ENCODE measurements at places on chromosomes 6 and 20. TPM values are rescaled to one million over a fixed set of nuclear protein-coding genes. Genes with fewer than 3 reads are reported as not detected.

GRCh38 chr6:52394251-52394666 lies 25.9 kb upstream of the EFHC1 start:
- H3K27ac ChIP-seq, result no peak overlapping the region
- no peak for DNase-seq
- no peaks in the 10 kb centered on the region for H3K36me3 ChIP-seq
- H3K27me3 ChIP-seq, result no peaks in the 10 kb centered on the region
- H3K4me3 ChIP-seq, result no peak overlapping the region

TRIM40 gene
- not detected for total RNA-seq

DNA sequence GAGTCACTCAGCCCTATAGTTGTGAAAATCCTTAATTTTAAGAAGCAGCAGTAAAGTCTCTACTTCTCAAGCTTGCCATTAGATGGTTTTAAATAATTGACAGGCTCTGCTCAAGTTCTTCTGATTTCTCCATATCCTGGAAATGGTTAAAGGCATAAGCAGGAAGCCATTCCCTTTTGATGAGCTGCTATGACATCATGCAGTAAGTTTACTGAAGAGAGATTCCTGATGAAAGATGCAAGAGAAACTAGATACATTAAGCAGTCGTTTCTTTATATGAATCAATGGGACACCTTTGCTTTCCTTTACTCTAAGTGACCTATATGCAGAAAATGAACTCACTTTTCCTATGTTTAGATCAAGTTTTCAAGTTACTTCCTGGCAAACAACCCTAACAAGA lies 9.8 kb downstream of the POPDC3 start:
- DNase-seq, result no peak
- H3K27me3 ChIP-seq, result peaks cover 12% of the 10 kb centered on the region
- no peak overlapping the region for H3K27ac ChIP-seq
- H3K36me3 ChIP-seq, result no peaks in the 10 kb centered on the region

PSORS1C2 gene
- not detected for total RNA-seq

DNA sequence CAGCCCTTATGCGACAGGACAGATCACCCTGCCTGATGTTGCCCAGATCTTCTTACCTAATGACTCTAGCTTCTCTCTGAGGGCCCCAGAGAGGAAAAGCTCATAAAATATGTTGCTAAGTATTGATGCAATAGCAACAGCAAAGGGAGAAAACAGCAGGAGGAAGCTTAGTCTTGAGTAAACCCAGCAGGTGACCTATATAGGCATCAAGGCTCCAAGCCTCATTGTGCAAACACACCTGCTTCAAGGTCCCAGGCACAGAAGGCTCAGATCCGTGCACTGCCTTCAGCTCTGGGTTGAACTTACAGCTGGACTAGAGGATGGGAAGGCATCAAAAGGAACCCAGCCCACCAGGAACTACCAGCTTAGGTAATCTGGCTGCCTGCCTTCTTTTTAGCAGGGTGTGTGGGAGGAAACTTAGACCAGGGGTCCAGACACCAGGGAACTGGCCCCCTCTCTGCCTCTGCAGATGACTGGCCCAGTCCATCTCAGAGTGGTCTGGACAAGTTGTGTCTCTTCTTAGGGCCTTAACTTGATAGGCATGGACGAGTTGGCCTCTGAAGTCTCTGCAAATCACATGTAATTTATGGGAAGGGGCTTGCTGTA lies 34.4 kb downstream of the TGM3 start:
- no peak for DNase-seq
- no peak overlapping the region for H3K27ac ChIP-seq
- H3K4me3 ChIP-seq, result no peak overlapping the region
- no peaks in the 10 kb centered on the region for H3K27me3 ChIP-seq

- H3K27ac ChIP-seq, result no peak overlapping the region
- peaks cover 11% of the 10 kb centered on the region for H3K4me1 ChIP-seq
- H3K4me3 ChIP-seq, result no peak overlapping the region
- H3K36me3 ChIP-seq, result no peaks in the 10 kb centered on the region
- H3K27me3 ChIP-seq, result no peaks in the 10 kb centered on the region
Measured at GRCh38 chr20:47535088-47535487, 33.4 kb downstream of the NCOA3 start.

GRCh38 chr6:69135927-69136326 lies 500.8 kb downstream of the ADGRB3 start:
- no peak for DNase-seq
- no peaks in the 10 kb centered on the region for H3K4me1 ChIP-seq
- no peaks in the 10 kb centered on the region for H3K27me3 ChIP-seq
- H3K36me3 ChIP-seq, result no peaks in the 10 kb centered on the region

DNA sequence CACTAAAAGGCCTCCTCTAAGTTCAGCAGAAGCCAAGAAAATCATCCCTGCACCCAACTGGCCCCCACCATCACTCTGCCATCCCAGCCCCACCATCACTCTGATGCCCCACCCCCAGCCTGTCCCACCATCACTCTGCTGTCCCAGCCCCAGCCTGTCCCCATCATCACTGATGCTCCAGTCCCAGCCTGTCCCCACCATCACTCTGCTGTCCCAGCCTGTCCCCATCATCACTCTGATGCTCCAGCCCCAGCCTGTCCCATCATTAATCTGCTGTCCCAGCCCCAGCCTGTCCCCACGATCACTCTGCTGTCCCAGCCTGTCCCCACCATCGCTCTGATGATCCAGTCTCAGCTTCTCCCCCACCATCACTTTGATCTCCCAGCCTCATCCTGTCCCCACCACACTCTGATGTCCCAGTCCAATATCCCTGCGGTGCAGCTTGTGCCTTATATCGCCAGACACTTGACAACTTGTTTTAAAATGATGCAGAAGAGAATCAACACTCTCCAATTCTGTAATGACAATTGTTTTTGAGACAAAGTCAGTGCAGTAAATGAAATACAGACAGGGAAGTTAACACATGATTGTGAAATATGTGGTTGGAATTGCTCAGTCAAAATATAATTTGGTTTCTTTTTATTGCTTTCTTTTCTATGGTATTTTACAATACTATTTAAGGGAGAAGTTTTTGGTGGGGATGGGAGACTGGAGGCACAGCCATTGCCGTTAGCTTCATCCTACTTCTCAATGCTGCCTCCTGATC lies 100.8 kb downstream of the TNFAIP3 start:
- H3K27me3 ChIP-seq, result no peaks in the 10 kb centered on the region
- H3K4me3 ChIP-seq, result no peak overlapping the region
- no peaks in the 10 kb centered on the region for H3K36me3 ChIP-seq
- DNase-seq, result no peak

SLC17A9 gene
- 16.1 TPM for total RNA-seq

DNA sequence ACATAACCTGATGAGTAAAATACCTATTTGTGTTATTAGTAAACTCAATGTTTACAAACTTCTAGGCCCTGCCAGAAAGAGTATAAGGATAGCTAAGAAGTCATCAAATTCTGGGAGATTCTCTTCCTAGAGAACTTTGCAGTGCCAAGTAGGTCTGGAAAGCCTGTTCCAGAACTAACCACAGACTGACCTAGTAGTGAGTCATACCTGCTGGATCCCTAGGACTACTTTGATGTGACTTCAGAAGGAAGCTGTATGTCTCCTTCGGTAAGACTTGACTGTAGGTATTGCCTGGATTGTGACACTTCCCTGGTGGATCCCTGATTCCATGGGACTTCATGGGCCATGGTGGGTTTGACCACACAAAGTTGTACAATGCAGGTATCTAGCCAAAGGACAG lies 131.7 kb downstream of the DNAH8 start:
- DNase-seq, result no peak
- no peaks in the 10 kb centered on the region for H3K27me3 ChIP-seq
- H3K4me3 ChIP-seq, result no peak overlapping the region
- no peak overlapping the region for H3K27ac ChIP-seq
- H3K4me1 ChIP-seq, result no peaks in the 10 kb centered on the region
- H3K36me3 ChIP-seq, result no peaks in the 10 kb centered on the region

FAM110A gene
- 21.5 TPM for total RNA-seq

KCNK5 gene
- 12.6 TPM for total RNA-seq

GRCh38 chr6:31666337-31666965 lies 571 bp downstream of the CSNK2B start:
- H3K27ac ChIP-seq, result peak overlapping the region; percentile 94
- no peak for DNase-seq
- H3K4me3 ChIP-seq, result peak overlapping the region; percentile 66
- H3K36me3 ChIP-seq, result peaks cover 69% of the 10 kb centered on the region

MCHR2 gene
- total RNA-seq, result not detected

GRCh38 chr6:130840050-130840449 lies 12.8 kb downstream of the SMLR1 start:
- H3K27ac ChIP-seq, result no peak overlapping the region
- no peak for DNase-seq
- no peaks in the 10 kb centered on the region for H3K36me3 ChIP-seq

DNA sequence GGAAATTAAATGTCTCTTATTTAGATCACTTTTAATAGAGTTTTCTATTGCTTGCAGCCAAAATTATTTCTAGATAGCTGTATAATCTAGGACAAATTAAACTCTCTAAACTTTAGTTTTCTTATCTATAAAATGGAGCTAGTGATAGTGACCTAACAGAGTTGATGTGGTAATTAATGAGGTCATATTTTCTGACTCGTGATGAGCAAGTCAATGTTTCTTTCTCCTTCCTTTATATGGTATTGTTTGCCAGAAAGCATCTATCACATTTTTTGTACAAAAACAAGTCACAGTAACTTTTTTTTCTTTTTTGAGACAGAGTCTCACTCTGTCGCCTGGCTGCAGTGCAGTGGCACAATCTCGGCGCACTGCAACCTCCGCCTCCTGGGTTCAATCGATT lies 267.7 kb downstream of the FARS2 start:
- H3K4me1 ChIP-seq, result peaks cover 8% of the 10 kb centered on the region
- DNase-seq, result no peak
- no peak overlapping the region for H3K4me3 ChIP-seq
- H3K27me3 ChIP-seq, result no peaks in the 10 kb centered on the region

DNA sequence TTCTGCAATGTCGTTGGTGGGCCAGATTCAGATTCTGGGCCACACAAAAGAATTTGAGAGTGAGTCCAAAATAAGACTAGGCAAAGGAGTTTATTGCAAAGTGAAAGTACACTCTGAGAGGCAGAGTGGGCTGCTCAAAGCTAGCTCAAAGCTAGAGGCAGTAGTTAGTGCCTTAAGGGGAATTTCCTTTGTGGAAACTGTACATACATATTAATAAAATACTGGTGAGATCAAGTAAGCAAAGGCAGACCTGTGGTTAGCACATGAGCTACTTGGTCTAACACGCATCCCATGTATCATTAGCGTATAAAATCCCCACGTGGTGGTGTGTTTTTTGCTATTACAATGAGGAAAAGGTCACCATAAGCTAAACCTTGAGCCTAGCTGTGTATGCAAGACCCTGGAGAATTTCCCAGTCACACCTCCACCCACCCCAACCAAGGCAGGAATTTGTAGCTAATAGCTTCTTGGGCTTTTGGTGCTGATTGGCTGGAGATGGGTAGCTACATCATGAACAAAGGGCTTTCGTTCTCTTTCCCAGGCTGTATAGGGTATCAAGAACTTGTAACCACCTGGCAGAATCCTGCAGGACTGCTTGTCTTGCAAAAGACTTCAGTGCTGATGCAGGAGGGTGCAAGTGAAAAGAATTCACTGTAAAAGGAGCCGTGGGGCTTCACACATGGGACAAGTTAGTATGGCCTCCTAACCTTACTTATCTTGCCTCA lies 14.7 kb upstream of the TRIM26 start:
- no peaks in the 10 kb centered on the region for H3K27me3 ChIP-seq
- no peak overlapping the region for H3K4me3 ChIP-seq
- DNase-seq, result no peak
- H3K27ac ChIP-seq, result no peak overlapping the region

- H3K4me3 ChIP-seq, result no peak overlapping the region
- no peak overlapping the region for H3K27ac ChIP-seq
- H3K27me3 ChIP-seq, result peaks cover 53% of the 10 kb centered on the region
- H3K36me3 ChIP-seq, result no peaks in the 10 kb centered on the region
- no peaks in the 10 kb centered on the region for H3K4me1 ChIP-seq
Measured at GRCh38 chr6:168373389-168373788, 53.8 kb upstream of the DACT2 start.

DNA sequence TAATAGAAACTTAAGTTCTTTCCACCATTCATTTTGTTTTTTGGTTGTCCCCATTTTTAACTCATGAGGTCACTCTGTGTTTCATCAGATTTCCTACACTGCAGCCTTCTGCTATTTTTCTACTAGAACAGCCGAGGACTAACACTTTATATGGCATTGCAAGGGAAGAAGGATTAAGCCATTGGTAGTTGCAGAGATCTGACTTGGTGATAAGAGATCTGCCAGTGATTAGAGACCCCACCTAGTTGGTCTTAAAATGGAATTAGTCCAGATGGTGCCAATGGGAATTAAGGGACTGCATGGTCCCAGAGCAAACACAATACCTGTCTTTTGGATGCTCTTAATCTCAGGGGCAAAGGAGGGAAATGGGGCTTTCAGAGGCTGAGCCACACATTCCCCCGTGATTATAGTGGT lies 125.5 kb upstream of the TMEM170B start:
- H3K4me3 ChIP-seq, result no peak overlapping the region
- H3K27me3 ChIP-seq, result no peaks in the 10 kb centered on the region

GRCh38 chr6:38154731-38155130 lies 335.2 kb downstream of the ZFAND3 start:
- no peak for DNase-seq
- H3K27me3 ChIP-seq, result no peaks in the 10 kb centered on the region
- no peaks in the 10 kb centered on the region for H3K36me3 ChIP-seq
- H3K4me3 ChIP-seq, result no peak overlapping the region
- H3K4me1 ChIP-seq, result peaks cover under 1% of the 10 kb centered on the region

- no peak overlapping the region for H3K27ac ChIP-seq
- no peak for DNase-seq
- no peaks in the 10 kb centered on the region for H3K27me3 ChIP-seq
Measured at GRCh38 chr6:79869184-79869583, 78.2 kb downstream of the ELOVL4 start.

DNA sequence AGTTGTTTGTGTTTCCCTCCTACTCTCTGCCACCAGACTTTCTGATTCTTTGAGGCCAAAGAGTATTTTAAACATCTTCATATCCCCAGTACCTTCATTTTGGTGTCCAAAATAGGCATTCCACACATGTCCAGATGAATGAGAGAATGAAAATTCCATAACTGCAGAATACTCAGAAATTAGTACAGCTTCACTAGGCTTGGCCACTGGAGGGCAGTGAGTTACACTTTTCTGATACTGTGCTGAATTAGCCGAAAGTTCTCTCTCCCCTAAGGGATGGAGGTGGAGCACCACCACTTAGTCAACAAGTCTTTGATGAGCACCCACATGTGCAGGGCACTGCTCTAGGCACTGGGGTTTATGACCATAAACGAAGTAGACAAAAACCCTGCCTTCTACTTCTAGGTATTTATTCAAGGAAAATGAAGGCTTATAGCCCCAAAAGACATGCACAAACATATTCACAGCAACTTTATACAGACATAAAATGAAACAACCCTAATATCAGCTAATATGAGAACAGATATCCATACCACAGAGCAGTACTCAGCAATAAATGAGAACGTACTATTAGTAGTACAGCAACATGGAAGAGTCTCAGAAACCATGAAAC lies 46.1 kb upstream of the TMEM217 start:
- H3K27ac ChIP-seq, result no peak overlapping the region
- no peak for DNase-seq
- peaks cover 52% of the 10 kb centered on the region for H3K36me3 ChIP-seq

- peak overlapping the region; percentile 84 for H3K27ac ChIP-seq
- H3K27me3 ChIP-seq, result peaks cover 10% of the 10 kb centered on the region
- H3K36me3 ChIP-seq, result no peaks in the 10 kb centered on the region
- peaks cover 12% of the 10 kb centered on the region for H3K4me1 ChIP-seq
- no peak for DNase-seq
Measured at GRCh38 chr20:50728486-50728980, 2.8 kb upstream of the PARD6B start.

Measured in left lung (tissue), 14 donors.